ENCODE measurements at places on chromosomes 12 and 14.

DNA sequence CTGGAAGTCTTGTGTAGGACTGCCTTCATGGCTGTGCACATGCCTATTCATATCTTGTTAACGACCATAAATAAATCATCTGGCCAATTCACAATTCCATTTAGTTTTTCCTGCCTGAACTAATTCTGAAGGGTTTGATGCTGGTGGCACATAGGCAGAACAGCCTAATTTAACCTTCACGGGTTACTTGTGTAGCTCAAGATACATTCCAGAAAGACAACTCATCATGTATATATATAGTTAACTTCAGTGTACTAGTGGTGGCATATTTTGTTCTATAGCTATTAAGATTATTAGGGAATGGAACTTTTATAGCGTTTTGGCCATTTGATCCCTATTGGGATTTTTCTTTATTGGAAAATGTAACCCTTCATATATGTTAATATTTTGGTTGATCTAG lies 31.4 kb downstream of the CFAP54 start:
- DNase-seq: no peak

- no peak for DNase-seq
These were observed 82.7 kb downstream of the GRIP1 start for GRCh38 chr12:66596199-66596598.

GRCh38 chr12:89889062-89889461 lies 180.4 kb upstream of the ATP2B1 start:
- DNase-seq: no peak

GRCh38 chr12:5587711-5588121 lies 155.8 kb downstream of the NTF3 start:
- DNase-seq: no peak

GRCh38 chr14:23899788-23900187 lies 53.8 kb upstream of the DHRS4 start:
- DNase-seq: no peak

DNA sequence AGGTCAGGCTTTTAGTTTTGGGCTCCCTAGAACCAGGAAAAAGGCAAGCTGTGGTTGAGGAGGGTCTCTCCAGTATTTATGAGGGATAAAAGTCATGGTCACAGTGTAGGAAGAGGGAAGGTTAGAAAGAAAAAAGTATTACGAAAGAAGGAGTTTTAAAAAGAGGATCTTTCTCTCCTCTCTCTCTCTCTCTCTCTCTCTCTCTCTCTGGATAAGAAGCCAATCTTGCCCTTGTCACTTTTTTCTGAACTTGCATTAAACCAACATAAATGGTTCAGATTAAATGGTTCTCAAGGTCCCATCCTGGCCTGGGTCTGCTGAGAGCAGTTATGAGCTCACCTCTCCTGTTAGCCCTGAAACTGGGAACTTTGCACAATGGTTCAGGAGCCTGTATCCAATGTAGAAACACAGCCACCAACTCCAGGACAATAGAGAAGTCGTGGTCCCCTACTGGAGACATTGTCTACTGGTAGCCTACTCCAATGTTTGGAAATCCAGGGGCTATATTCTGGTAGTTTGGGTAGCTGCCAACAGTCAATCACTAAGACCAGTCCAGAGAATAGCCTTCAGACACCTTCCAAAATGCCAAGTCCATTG lies 131.9 kb downstream of the DAD1 start:
- DNase-seq: no peak

DNA sequence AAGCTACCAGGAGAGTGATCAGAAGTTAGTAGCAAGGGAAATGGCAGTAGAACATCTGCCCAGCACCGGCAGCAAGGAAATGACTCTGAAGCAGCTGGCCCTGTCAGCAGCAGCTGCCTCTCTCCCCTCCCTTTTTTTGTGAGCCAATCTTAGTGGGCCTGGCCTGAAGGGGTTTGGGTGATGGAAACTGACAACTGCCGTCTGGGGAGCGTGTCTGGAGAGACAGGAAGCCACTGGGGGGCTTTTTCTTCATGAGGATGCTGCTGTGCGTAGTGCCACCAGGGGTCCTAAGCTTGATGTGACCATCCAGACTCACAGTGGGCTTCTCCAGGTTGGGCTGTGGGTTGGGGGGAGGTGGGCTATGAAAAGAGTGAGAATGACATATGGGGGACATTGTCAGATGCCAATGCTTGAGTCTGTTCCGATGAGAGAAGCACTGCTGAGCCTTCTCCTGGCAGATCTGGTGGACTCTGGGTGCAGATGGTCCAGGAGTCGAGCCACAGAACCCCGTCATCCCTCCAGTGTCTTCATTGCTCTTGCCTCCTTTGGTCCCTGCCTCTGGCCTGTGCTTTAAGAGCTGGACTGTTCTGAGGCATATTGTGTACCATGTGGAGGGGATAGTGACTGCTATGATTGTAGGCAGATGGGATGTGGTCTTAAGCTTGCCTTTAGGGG lies 87.6 kb upstream of the HIF1A start:
- no peak for DNase-seq

- DNase-seq: no peak
These were observed 897 bp upstream of the TEX22 start for GRCh38 chr14:105397350-105397931.

- no peak for DNase-seq
These were observed 735.3 kb downstream of the DIO2 start for GRCh38 chr14:79475887-79476532.

All from stimulated activated CD4-positive, alpha-beta T cell treated with anti-CD3 and anti-CD28 coated beads, Interleukin-15, amount 100 ng/mL, for 1 hour (primary cell).